ENCODE measurements at places on chromosomes 16 and 17.

DNA sequence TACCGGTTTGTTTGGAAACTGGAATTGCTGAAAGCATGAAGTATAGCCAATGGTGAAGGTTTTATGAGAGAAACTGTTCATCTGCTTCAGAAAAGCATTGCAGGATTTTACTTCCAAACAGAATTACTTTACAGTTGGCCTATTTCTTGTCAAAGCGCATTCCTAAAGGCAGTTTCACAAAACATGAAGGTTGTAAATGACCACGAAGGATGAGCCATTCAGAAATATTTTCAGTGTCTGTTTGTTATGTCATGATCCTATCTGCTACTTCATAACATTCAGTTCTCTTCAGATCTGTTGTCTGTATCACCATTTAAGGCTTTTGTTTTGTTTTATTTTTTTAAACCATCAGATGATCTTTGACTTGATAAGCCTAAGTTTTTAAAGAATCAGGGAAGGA is 45.7 kb downstream of the AATF start:
- DNase-seq, result no peak

- DNase-seq, result no peak
Measured at GRCh38 chr16:49488740-49489525, 115.3 kb downstream of the C16orf78 start.

DNA sequence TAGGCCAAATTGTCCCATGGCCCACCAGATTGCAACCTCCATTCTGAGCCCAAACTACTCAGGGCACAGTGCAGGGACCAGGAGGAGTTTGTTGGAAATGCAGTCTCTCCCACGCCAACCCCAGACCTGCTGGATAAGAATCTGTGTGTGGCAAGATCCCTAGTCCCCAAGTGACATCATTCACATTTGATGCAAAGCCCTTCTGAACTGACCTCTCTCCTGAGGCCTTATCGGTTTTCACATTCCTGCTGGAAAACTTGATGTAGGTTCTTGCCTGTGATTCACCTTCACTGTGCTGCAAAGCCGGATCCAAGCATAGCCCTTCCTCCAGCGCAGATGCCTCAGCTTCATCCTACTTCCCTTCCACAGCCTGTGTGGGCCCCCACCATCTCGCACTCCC is 6.6 kb upstream of the SHCBP1 start:
- no peak for DNase-seq

GRCh38 chr17:74785096-74785980 is 9.2 kb upstream of the NAT9 start:
- no peak for DNase-seq

- DNase-seq, result no peak
Measured at GRCh38 chr16:13186813-13187212, 285.4 kb downstream of the SHISA9 start.

- no peak for DNase-seq
Measured at GRCh38 chr17:45345246-45345553, 28.4 kb upstream of the MAP3K14 start.

- no peak for DNase-seq
Measured at GRCh38 chr16:6206080-6206479, 1108.5 kb upstream of the EEF2KMT start.

DNA sequence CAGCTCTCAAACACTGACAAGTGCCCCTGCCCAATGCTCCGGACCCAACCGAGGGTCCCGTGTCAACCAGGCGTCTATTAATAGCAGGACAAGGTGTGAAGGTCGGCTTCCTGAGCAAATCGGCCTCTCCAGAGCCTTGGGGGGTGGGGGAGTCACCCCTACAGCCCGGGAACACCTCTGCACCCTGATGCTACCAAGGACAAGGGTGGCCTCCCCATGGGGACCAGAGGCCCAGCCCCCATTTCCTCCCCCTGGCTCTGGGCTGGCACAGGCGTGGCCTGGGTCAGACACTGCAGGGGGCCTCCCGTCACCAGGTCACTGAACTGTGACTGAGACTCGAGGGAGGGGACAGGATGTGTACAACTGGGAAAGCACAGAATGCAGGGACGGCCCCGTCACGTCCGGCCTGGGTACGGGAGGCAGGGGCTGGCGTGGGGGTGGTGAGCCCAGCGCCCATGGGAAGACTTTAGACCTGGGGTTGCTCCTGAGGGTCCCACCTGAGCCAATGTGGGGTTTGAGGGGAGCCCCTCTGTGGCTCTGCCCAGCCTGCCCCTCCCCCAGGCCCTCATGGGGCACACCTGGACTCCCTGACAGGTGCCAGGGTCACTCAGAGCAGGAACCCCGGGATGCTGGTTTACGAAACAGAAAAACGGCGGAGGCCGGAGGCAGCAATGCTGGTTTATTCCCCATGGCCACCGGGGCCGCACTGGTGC is 579 bp upstream of the CYBA start:
- DNase-seq, result no peak

- DNase-seq, result no peak
Measured at GRCh38 chr17:78892936-78893379, 10.0 kb downstream of the CEP295NL start.

DNA sequence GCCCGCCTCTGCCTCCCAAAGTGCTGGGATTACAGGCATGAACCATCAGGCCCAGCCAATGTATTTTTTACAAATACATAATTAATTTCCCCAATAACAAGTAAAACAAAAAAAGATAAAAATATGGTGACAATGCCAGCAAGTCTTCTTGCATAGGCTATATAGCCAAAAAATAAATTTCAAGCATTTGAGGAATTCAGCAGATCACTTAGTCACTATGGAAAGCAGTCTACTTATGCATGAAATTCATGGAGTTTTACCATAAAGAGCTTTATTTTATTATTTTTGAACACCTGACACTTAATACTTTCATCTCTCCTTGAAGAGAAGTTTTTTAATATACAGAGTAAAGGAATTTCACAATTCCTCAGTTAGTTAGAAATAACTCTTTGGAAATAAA is 56.4 kb downstream of the BRIP1 start:
- DNase-seq, result no peak

GRCh38 chr17:44408786-44409185 is 19.3 kb upstream of the ITGA2B start:
- DNase-seq, result no peak

GRCh38 chr17:63976702-63977101 is 4.0 kb upstream of the SCN4A start:
- DNase-seq, result no peak

DNA sequence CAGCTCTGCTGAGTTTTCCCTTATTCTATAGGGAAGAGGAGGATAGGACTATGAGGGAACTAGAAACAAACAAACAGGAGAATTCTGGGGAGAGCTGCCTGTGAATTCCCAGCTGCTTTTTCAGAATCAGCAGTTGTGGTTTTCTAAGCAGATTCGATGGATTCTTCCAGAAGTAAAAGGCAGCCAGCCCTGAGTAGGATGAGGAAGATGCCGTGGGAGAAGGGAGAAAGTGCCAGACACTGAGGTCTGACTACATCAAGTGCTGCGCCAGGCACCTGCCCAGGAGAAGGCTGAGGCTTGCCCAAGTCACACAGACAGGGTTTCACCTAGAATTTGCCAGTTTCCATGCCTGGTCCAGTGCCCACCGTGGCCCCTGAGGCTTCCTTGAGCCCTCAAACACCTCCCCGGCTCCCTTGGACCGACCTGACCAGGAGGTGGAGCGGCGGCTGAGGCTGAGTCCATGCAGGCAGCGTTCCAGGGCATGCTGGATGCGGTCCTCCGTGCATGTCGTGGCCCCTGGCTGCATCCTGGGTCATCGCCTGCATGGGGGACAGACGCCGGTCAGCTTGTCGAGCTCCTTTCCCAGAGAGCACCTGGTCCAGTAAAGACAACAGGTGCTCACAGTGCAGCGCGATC is 43.6 kb upstream of the PIK3R6 start:
- DNase-seq, result no peak

- no peak for DNase-seq
Measured at GRCh38 chr17:72948115-72948514, 144.4 kb downstream of the SLC39A11 start.

- no peak for DNase-seq
Measured at GRCh38 chr16:15601212-15601879, 41.6 kb downstream of the MARF1 start.

DNA sequence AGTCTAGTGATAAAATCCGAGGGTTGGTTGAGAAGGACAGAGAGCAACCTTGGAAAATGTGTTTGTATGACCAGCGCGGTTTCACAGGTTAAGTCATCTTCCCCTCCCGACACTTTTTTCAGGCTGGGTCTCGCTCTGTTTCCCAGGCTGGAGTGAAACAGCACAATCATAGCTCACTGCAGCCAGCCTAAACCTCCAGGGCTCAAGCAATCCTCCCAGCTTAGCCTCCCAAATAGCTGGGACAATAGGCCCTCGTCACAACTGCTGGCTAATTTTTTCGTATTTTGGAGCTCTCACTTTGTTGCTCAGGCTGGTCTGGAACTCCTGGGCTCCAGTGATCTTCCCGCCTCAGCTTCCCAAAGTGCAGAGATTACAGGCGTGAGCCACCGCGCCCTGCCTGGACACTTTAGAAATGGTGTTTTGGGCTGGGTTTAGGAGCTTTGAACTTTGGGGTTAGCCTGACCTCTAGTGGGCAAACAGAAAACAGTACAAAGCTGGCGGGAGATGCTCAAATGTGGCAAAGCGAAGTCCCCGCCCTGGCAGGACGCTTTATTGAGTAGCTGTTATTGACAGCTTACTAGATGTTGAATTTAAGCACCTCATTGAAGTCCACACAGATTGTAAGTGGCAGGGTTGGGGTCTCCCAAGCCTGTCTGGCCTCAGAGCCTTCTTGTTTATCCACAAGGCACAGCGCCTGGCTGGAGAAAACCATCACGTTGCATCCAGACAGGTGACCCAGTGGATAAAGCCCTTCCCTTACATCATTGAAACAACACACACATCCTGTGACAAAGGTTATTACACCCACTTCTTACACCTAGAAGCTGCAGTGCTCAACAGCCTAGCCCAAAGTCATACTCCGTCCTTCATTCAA is 34.7 kb upstream of the RBBP6 start:
- DNase-seq, result peak; percentile 7

DNA sequence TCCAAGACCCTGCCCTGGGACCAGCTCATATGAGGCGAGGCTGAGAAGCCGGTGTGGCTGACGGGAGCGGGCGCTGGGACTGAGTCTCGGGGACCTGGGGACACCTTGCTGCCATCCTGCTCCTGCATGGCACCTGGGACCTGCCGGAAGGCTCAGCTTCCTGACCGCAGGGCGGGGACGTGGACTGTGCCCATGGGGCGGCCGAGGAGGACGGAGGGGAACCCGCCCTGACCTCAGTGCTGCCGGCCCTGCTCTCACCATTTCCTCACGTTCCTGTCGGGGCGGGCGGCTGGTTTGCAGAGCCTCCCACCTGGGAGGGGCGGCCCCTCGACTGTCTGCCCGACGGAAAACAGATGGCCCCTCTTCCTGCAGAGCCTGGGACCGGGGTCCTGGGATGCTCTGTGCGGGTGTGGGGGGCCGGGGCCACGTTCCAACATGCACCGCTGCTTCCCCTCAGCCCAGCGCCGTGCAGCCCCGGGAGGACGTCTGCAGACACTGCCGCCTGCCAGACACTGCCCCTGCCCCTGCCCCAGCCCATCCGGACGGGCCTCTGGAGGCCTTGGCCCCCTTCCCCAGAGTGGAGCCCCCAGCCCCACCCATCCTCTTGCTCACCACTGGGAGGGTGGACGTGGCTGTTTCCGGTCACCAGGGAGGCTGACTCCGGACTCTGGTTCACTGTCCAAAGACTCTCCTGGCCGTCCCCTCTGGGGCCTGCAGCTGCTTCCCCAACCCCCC is 43.9 kb upstream of the SSTR5 start:
- no peak for DNase-seq

- no peak for DNase-seq
Measured at GRCh38 chr17:75876190-75876937, 2.0 kb downstream of the TRIM47 start.

DNA sequence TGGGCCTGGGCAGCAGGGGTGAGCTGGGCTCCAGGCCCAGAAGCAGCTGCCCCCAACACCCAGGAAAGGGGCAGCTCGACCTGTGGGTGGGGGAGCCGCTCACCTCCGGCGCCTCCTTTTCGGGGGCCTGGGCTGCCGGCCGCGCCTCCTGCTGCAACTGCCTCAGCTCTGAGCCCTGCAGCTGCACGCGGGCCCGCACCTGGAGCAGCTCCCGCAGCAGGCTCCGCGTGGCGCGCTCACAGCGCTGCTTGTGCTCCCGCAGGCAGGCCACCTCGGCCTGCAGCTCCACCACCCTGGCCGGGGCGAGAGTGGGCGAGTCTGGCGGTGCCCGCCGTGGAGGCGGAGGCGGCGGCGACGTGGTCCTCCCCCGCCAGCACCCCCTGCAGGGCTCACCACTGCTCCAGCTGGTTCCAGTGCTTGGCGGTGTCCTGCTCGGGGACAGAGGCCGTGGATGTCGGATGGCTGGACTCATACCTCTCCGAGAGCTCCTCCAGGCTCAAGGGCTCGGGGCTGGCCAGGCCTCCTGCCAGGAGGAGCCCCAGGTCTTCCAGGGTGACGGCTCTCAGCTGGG is 868 bp downstream of the CCDC154 start:
- no peak for DNase-seq

GRCh38 chr17:9402590-9403199 is 172.9 kb downstream of the STX8 start:
- no peak for DNase-seq

DNA sequence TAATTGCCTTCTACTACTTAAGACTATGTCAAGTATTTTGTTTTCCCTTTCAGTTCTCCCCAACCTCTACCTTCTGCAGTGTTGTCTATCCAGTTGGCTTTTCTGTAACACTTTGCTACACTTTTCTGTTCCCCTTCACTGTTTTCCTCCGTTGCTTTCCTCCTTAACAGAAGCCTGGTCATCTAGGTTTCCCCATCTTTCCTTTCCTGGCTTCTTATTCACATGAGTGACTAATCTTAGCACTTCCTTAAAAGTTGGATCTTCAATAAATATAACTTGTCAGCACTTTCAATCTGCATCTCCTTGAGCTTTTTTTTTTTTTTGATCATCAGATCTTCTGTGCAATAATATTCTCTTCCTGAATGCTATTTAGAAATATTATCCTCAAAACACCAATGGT is 2.8 kb upstream of the SLFN11 start:
- DNase-seq, result no peak

DNA sequence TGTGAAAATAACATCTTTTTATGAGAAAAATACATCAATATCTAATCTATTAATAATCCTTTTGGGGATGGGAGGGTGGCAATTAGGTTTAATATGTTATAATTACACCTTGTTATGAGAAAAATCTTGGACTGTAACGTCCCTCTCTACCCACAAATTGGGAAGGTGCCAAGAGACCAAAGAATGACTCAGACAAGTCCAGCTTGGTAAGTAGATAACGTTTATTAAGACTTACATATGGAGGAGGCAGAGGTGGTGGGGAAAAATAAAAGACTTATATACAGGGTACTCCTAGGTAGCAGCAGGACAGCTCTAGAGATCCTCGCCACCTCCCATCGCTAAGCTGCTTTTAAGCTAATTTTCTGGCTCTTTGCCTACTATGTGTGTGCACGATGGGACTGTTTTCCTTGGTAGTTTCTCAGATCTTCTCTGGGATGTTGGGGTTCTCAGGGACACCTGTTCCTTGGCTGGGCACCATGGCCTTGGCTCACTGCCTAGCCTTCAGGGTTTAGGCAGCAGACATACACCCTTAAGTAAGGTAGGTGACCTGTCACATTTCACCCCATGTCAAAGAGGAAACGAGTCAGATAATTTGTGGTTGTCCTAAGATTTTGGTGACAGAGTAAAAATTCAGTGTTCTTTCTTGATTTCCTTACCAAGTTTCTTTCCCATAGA is 31.5 kb downstream of the RBL2 start:
- no peak for DNase-seq

Measured in NCI-H187 (cell line).